ENCODE measurements at places on chromosomes 5 and 9.

- no peak for DNase-seq
Observed at GRCh38 chr9:121915304-121915625, 177.8 kb downstream of the TTLL11 start.

- no peak for DNase-seq
Observed at GRCh38 chr9:34369636-34370035, 7.1 kb downstream of the MYORG start.

DNA sequence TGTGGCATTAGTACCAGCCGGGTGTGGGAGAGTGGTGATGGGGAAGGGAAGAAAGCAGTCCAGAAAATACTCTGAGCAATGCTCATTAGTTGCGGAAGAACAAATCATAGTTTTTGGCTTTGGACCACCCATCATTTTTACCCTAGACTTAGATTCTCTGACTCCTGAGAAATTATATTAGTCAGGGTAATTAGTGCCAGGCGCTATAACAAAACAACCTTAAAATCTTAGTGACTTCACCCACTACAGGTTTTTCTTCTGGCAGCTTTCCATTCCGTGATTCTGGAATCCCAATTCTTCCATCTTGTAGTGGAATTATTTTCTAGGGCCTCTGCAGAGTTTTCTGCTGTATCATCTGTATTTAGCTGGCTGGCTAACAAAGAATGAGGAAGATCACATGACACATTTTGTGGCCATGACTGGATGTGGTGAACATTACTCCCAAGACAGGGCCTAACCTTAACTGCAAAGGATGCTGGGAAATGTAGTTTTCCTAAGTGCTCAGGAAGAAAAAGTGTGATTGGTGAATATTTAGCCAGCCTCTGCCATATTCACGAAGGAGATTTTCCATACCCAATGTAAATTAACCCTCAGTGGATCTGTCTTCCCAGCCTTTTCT is 373.0 kb upstream of the MEF2C start:
- DNase-seq: no peak

GRCh38 chr9:134689321-134690181 is 47.9 kb downstream of the COL5A1 start:
- no peak for DNase-seq

DNA sequence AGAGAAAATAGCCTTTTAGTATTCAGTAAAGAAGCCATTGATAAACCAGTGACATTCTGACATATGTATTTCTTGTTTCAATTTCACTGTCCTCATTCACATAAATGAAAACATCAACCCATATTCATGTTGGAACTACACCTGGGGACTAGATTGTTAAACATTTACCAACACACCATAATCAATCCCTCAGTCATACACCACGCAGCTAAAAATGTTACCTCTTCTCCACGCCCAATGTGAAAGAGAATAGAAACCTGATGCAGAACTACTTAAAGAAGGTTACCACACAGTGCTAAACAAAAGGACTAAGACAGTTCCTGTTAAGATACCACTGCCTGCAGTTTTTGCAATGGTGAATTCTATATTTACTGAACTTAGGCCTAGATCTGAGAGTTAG is 518.9 kb downstream of the PRELID2 start:
- no peak for DNase-seq

All from activated naive CD8-positive, alpha-beta T cell treated with anti-CD3 and anti-CD28 coated beads, Interleukin-2, amount 50 U/mL, for 16 hours (primary cell).